Stimulated activated memory B cell treated with anti-CD40 and anti-IgM and Interleukin-4, amounts not matched to agents 10 μg/mL and 1 μg/mL and 100 μg/mL, for 72 hours (primary cell): ENCODE measurements at places on chromosomes 6 and 20.
A peak's percentile ranks its signal among the peaks of the same experiment; 100 is the strongest.

- no peak for ATAC-seq
Observed at GRCh38 chr20:56409521-56409920, 2.5 kb upstream of the CASS4 start.

GRCh38 chr20:42051921-42052320, 433.7 kb upstream of the CHD6 start:
- ATAC-seq, result peak; percentile 9

- ATAC-seq, result no peak
Observed at GRCh38 chr6:133286765-133287164, 45.6 kb downstream of the EYA4 start.

- peak; percentile 89 for ATAC-seq
Observed at GRCh38 chr6:143647191-143647590, 30.6 kb upstream of the PHACTR2 start.

DNA sequence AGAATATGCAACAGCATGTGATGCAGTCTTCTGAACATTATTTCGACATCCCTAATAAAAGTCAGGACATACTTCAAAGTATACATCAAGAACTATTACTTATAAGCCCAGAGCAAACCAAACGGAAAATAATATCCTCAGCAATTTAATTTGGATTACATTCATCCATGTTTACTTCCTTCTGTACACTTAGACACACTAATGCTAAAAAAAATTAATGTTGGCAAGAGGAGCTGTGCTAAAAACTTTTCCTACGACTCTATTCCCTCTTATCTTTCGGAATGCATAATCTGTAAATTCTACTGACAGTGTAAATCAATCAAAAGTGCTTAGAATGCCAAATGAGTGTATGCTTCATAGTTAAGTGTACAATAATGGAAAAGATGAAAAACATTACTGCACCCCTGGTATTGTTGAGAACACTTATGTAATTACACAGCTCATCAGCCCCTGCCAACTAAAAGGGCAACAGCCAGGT, 301.2 kb upstream of the HSF2 start:
- ATAC-seq, result no peak

GRCh38 chr20:50646483-50646996, 44.8 kb downstream of the RIPOR3 start:
- no peak for ATAC-seq

DNA sequence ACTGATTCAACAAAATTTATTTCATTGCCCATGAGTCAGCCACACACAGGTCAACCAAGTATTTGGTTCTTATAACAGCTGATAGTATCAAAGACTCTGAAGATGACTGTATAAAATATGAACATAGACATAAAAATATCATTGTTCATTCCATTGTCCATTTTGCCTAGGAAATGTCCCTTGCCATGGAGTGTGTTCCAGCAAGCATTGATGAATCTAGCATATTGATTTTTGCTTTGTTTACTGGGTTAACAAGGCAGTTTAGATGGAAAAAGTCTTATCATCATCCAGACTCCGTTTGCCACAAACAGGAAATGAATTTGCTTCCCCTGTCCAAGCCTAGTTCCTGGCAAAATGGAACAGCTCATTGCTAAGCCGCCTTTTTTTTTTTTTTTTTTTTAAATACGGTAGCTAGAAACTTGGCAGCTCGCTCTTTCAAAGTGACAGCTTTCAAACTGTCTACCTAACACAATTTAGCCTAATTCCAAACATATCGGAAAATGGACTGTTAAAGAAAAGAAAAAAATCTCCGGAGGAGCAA, 7.5 kb downstream of the F13A1 start:
- ATAC-seq, result no peak

DNA sequence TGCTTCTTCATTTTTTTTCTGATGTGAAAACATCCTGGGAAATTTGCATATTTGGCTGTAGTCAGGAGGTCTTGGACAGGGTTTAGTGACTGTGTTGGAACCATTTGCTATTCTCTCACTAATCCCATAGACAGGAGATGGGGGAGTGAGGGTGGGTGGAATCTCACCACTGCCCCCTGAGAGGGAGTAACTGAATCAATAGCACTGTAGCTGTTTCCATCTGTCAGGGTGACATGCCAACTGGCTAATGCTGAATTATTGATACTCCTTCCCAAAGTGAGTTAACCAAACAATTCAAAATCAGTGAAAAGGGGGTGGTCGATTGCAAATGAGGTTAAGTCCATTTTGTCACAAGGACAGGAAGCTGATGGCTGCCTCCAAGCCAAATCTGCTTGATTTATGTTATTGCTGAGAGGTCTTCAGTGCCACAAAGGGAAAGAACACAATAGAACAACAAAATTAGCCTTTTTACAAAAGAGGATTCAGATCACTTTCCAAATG, 55.1 kb upstream of the B3GAT2 start:
- ATAC-seq, result no peak

- ATAC-seq, result no peak
Observed at GRCh38 chr20:2984956-2985661, 58.3 kb upstream of the GNRH2 start.

- peak; percentile 74 for ATAC-seq
Observed at GRCh38 chr6:148835920-148836441, 89.2 kb downstream of the UST start.

DNA sequence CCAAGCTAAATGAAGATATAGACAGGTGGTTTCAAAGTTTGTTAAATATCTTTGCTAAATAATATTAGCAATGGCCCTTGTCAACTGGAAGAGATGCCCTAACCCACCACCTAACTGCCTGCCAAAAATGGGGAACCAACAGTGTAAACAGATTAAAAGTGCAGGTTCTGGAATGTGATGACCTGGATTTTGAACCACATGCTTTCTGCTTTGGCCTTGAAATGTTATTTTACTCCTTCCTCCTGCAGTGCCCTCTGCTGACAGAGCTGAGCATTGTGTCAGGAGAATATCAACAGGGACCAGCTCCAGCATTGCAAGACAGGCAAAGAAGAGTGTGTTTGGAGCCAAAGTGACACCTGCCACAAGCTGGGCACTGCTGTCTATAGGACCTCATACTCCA, 226.6 kb downstream of the MYLK4 start:
- ATAC-seq, result no peak

DNA sequence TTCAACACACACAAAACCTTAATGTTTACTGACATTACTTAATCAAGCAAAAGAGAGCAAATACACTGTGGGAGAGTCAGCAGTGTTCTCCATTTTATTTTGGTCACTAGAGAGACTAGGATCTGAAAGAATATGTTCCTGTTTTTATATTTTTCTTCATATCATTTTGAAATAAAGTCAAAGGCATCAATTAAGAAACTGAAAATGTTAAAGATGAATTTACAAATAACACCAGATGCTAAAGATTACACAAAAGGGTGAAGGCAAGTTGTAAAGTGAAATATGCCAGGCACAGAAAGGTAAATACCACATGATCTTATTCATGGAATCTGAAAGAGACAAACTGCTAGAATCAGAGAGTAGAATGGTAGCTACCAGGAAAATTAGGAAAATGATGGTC, 60.3 kb upstream of the FABP7 start:
- no peak for ATAC-seq

GRCh38 chr20:48148916-48149672, 363.8 kb upstream of the SULF2 start:
- ATAC-seq, result no peak

DNA sequence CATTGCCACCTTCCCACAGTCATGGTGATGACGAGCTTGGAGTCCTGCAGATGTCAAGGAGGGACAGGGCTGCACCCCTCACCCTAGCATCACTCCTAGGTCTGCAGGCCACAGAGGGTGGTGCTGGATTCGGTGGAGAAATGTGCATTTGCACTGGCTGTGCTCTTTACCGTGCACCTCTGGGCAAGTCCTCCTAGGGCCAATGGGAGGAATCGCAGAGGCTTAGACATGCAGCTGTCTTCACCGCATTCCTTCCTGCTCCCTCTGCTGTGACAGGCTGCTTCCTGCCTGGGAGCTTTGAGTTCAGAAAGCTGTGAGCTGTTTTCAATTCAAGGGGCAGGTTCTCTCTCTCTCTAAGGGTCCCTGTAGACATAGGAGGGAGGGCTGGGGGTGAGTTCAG, 85.1 kb downstream of the EDN3 start:
- no peak for ATAC-seq

GRCh38 chr20:60583741-60584140, 625.5 kb downstream of the CDH26 start:
- no peak for ATAC-seq

DNA sequence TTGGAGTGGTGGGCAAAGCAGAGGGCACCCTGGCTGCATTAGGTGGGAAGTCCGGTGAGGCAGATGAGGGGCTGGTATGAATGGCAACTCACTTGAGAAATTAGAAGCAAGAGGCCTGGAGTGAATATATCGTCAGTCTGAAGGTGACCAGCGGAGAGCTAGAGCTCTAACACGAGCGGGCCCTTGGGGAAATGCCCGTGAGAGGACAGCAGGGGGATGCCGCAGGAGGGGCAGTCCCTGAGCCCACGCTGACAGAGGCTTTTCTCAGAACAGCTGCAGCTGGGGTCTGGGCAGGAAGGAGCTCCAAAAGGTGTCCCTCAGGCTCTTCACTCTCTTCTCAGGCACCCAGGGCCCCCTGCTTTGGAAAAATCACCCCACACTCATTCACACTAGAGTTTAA, 32.0 kb upstream of the CD93 start:
- no peak for ATAC-seq

- no peak for ATAC-seq
Observed at GRCh38 chr20:2153326-2153725, 51.7 kb downstream of the STK35 start.

- no peak for ATAC-seq
Observed at GRCh38 chr20:62550087-62550632, 74.4 kb upstream of the GATA5 start.

- no peak for ATAC-seq
Observed at GRCh38 chr6:92534109-92534508, 885.2 kb downstream of the EPHA7 start.

- ATAC-seq, result peak; percentile 62
Observed at GRCh38 chr6:139970591-139970991, 596.1 kb upstream of the CITED2 start.

GRCh38 chr6:144131248-144131709, 19.0 kb upstream of the STX11 start:
- peak; percentile 55 for ATAC-seq

DNA sequence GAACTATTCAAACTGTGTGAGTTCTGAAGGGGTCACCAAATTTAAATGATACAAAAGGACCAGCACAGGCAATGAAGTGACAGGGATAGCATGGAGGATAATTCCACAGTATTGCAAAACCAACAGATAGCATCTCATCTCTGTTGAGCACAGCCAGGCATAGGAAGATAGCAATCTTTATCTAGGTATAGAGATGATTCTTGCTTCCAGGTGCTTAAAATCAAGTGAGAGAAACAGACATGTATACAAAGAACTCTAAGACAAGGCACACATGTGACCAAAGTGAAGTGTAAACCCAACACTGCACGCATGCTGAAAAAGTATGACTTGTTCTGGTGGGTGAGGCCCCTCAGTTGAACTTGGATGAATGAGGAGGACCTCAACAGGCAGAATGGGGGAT, 48.4 kb upstream of the ARMC2 start:
- ATAC-seq, result no peak

DNA sequence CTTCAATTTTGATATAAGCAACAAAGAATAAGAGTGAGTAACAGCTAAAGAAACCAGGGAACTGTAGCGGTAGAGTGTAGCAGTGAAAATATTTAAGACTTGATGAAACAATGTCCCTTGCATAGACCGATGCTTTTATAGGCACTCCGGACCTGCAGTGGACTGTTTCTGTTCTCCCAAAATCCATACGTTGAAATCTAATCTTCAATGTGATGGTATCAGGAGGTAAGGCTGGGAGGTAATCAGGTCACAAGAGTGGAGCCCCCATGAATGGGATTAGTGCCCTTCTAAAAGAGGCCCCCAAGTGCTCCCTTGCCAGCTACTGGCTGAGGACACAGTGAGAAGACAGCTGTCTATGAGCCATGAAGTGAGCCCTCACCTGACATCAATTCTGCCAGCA, 260.4 kb downstream of the ADGB start:
- no peak for ATAC-seq

- no peak for ATAC-seq
Observed at GRCh38 chr20:1900321-1900801, 5.2 kb downstream of the SIRPA start.

GRCh38 chr6:21870076-21870730, 276.7 kb downstream of the SOX4 start:
- ATAC-seq, result no peak

DNA sequence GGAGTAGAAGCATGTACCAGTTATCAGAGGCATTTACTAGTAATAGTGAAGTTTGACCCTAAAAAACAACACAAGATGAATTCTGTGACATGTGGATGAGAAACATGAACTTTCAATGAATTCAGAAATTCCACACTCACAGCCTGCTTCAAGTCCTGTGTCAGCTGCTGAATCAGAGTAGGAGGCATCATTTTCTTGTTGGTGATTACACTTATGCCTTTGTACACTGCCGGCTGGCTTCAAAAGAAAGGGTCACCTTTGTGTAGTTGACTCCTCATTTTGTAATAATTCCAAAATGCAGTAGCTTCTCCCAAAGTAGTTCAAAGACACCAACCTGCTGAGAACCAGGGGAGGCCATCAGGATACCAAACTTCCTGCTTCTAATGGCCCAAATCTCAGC, 165.5 kb downstream of the BACH2 start:
- no peak for ATAC-seq

- ATAC-seq, result no peak
Observed at GRCh38 chr6:164166996-164167395, 752.5 kb downstream of the QKI start.

GRCh38 chr6:156396068-156396771, 381.0 kb upstream of the ARID1B start:
- peak; percentile 68 for ATAC-seq

GRCh38 chr6:141133346-141133745, 999.4 kb upstream of the GJE1 start:
- ATAC-seq, result no peak

GRCh38 chr6:96992343-96992730, 67.8 kb downstream of the KLHL32 start:
- no peak for ATAC-seq

- no peak for ATAC-seq
Observed at GRCh38 chr20:46375771-46376170, 30.6 kb downstream of the ELMO2 start.

DNA sequence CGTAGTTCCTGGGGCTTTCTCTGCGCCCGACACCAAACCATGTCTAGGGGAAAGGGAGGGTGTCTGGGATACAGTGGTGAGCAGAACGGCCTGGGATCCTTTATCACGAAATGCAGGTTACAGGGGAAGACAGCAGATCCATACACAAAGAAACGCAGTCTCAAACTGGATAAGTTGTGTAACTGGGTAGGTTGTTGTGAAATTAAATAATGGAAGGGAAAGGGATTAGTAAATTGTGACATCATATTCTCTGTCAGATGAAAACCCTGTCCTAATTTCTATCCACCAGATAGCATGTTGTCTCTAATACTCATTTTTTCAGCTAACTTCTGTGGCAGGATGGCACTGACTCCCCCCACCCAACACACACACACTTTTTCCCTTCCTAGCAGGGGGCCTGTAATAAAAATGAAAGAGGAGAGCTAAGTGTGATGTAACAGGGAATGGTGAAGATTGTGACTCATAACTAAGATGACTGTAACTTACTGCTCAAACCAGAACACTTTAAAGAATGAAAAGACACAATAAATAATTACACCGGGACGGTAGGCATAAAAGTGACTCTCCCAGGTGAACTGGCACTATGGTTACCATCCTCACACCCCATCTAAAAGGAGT, 769 bp upstream of the TRPC4AP start:
- no peak for ATAC-seq
